ENCODE measurements at places on chromosomes 7 and 10.

DNA sequence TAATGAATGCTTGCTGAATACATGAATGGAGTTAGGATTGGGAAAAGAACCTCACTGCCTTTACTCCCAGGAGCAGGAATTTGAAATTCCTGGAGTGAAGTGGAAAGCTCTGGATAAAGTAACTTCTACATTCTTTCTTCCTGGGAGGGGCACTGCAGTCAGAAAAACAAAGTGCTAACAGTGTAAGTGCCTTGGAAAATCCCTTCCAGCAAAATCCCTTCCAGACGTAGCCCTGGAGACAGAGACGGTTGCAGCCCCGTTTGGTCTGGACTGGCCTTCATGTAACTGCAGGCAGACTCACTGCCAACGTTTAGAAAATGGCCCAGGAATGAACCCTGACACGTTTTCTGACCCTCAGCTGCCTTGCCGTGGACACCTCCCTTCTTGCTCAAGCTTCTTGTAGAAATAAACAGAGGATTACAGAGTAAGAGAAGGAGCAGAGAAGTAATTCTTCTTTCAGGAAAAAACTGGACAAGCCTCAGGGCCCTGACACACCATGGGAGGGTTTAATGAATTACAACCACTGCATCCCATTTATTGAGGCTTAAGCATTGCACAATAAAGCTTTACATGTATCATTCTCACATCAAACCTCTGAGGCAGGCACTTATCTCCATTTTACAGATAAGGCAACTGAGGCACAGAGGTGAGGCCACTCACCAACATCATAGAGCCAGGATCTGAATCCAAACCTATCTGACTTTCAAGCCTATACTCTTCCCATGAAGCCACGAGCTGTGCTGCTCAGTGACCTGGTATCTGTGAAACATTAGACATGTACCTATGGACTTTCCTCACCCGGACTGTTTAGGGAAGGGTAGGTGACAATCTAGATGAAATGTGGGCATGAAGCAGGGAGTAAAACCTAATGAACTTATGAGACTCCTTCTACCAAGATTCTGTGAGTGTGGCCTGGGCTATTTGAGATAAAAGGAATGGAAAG lies 7.8 kb downstream of the ITPRIP start:
- no peak for DNase-seq

GRCh38 chr7:132203021-132203420 lies 373.2 kb downstream of the PLXNA4 start:
- no peak for DNase-seq

DNA sequence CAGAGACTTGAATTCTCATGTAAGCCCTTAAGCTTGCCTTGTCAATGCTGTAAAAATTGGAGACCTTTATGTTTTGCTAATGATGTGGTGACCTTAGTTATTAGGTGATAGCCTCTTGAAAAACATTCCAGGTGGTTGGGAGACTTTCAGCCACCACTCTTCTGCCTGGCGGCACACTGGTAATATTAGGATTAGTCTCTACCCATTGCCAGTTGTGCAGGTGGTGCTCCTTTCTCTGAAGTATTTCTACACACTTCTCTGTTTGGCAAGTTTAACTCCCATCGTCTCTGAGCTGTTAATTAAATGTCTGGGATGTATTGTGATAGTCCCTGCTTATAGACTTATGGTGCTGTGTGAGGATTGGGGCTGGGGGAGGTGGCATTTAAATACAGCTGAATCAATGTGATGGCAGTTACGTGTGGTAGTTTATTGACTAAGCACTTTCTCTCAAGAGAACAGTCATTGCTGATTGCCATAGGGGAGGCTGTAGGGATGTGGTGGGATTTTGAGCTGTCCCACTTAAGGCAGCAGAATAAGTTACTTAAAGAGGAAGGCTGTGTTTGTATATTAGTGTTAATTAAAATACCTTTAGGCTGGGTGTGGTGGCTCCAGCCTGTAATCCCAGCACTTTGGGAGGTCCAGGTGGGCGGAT lies 61.7 kb downstream of the DAGLB start:
- no peak for DNase-seq

GRCh38 chr7:19413443-19413965 lies 268.3 kb upstream of the FERD3L start:
- DNase-seq: no peak

- DNase-seq: no peak
Observed at GRCh38 chr7:139682136-139683013, 95.4 kb downstream of the HIPK2 start.

GRCh38 chr7:91082852-91083495 lies 181.3 kb upstream of the FZD1 start:
- no peak for DNase-seq
